Stimulated activated CD8-positive, alpha-beta memory T cell treated with anti-CD3 and anti-CD28 coated beads, Interleukin-15, amount 100 ng/mL, for 24 hours (primary cell): ENCODE measurements at places on chromosomes 2 and 18.

DNA sequence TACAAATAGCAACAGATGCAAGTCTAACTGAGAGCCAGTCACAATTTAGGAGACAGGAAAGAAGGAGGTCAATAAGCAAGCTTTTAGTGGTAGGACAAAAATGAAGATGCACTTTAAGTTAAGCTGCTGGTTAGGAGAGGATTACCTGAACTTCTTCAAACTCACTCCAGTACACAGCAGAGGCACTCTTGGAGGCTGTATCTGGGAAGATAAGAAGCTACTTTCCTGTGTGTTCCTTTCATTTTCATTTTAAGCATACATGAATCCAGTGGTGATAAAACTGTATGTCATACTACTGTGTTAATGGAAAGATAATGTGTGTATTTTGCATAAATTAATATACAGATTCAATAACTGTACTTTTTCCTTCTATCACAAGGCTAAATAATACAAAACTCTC lies 49.6 kb downstream of the HYCC2 start:
- DNase-seq, result no peak

DNA sequence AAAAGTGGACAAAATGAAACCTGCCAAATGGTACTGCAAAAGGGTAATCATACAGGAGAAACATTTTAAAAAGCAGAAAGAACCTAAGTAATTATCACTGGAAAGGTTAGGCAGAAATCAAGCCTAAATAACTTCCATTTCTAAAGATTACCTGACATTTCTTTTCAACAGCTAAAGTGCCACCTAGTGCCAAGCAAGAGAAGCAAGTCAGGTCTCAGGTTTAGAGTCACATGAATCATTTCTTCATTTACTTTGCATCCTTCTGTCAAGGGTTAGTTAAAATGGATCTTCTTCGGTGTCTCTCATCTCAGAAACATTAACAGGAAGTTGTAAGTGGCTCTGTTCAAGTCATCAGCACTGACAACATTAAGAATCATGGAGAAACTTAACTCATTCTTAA lies 90.3 kb downstream of the AKAIN1 start:
- DNase-seq, result no peak

DNA sequence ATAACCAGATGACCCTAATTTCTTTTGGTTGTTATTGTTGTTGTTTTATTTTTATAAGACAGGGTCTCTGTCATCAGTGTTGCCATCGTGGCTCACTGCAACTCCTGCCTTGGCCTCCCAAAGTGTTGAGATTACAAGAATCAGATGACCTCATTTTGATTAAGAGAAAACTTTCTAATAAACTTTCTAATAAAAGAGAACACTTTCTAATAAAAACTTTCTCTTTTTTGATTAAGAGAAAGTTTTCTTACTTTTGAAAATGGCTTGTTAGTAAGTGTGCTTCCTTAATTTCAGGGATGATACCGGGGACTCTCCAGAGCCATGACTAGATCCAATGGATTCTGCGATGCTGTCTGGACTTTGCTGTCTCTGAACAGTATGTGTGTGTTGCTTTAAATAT lies 7.7 kb downstream of the CENPA start:
- DNase-seq, result no peak

DNA sequence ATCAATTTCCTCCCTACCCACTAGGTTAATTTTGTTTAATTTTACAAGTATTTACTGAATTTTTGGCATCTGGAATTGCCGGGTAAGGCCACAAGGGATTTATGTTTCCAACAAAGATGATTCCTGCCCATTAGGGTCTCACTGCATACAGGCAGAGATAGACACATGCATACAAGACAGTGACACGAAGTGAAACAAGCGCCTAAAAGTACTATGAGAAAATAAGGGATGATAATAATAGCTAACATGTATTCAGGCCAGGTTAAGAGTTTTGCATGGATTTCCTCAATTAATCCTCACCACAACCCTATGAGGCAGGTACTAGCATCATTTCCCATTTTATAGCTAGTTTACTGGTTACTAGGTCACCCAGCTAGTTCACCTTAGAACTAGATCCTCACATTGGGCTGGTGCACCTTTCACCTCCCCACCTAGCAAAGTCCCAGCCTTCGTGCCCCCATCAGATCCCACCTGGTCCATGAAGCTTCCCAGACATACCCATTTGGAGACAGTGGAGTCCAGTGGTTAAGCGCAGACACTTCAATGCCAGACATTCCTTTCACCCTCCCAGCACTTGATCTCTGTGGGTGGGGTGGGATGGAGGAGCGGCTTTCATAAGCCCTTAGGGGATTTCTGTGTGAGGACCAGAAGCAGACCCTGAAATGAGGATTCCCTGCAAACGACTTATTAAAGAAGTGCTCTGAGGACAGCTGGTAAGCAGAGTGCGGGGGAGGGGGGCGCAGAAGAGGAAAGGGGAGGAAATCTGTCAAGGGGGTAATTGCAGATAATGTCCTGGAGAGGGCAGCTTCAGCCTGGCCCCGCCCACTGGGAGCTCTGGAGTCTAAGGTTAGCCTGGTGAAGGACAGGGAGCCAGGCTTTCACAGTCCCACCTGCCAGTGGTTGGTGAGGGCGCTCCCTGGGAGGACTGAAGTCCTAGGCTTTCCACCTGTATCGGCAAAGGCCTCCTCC lies 5.8 kb upstream of the DGUOK start:
- no peak for DNase-seq

- no peak for DNase-seq
Observed at GRCh38 chr18:47311585-47311984, 60.1 kb upstream of the SKOR2 start.

DNA sequence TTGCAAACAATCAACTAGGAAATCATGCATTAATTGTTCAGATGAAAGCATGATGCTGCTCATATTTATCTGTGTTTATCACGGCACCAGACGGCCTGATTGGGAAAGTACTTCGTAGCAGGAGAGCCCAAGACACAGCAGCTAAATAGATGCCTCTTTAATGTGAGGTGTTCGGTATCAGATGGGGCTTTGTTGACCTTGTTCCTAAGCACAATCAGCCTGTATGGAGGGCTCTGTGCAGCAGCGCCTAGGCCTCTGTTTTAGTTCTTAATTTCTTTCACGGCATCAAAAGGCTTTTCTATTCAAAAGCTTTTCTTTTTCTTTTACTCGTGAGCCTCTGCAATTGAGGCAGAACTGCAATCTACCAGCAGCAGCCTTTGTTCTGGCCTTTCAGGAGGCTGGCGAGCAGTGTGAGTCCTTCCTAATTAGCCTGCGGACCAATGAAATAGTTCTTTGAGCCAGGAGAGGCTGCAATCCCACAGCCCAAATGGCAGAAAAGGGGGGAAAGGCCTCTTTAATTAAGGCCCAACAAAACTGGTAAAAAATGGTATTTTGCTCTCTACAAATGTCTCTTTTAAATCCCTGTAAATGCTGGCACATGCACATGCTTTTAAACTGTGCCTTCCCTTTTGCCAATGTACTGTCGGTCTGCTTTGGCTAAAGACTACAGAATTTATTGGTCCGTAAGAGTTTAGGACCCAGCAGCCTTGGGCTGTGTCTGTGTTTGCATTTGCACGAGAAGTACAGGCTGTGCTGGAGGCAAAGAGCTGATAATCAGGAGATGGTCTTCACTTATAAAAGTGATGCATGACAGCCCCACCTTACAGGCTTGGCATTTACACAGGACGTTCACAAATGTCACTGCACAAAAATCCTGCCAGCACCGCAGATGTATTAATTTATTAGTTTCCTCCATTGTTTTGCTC lies 159.6 kb downstream of the RND3 start:
- no peak for DNase-seq

DNA sequence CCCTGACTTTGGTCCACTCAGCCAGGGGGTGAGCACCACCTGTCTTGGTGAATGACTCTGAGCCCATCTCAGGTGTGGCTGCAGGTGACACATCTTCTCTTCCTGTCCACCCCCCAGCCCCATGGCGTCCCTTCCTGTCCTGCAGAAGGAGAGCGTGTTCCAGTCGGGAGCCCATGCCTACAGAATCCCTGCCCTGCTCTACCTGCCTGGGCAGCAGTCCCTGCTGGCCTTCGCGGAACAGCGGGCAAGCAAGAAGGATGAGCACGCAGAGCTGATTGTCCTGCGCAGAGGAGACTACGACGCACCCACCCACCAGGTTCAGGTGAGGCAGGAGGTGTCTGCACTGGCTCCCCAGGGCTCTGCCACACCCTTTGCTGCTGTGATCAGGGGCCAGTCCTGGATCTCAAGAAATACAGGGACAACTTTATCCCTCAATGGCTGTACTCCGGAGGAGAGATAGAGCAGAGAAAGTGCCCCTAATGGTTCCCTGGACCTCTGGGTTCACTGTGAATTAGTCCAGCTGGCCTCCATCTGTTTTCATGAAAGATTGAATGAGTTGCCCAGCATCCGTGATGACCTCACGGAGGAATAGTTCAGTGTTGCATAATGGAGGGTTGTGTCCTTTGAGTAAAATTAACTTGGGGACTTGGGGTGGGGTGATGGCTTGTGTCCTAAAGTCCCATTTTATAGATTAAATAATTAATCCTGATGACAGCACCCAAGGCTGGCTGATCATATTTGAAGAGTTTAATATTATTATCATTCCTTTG lies at the start of gene NEU2:
NEU2 (plus strand) TSS at position 122 of the 770 bp plus-strand sequence; CDS start at position 122, 0 bp downstream.
- no peak for DNase-seq

GRCh38 chr18:45569566-45570275 lies 45.6 kb upstream of the SLC14A2 start:
- no peak for DNase-seq

GRCh38 chr2:15588329-15588919 lies 3.2 kb upstream of the DDX1 start:
- no peak for DNase-seq

- DNase-seq, result no peak
Observed at GRCh38 chr2:159558479-159558878, 57.9 kb downstream of the BAZ2B start.

DNA sequence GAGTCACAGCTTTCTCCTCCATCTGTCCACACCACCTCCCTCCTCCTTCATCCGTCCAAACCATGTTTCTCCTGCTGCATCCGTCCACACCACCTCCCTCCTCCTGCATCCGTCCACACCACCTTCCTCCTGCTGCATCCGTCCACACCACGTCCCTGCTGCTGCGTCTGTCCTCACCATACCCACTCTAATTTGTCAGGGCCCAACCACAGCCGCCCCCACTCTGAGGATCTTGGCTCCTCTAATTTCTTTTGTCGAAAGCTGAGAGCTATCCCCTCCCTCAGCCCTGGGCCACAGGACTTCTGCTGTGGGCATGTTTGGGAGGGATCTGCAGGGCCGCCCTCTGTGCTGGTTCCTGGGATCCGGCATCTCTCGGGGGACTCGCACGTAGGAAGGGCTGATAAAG lies 67.4 kb downstream of the TPO start:
- no peak for DNase-seq

DNA sequence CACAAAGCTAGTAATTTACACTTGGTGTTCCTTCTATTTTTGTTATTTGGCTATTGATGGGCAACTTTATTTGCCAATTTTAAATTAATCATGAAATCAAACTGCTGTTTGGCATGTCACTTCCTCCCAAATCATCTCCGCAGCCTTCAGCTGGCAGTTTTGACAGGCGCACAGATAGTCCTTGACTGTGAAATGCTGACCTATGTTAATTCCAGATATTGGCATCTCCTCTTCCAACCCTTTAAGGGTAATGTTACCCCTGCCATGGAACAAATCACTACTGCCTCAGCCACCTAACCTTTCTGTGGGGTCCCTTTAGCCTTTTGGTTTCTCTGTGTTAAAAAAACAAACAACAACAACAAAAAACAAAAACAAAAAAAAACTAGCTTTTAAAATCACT lies 182.4 kb upstream of the TANK start:
- DNase-seq, result no peak

GRCh38 chr2:126719833-126720351 lies 63.9 kb downstream of the GYPC start:
- no peak for DNase-seq

GRCh38 chr2:238591732-238592131 lies 165.0 kb downstream of the ASB1 start:
- no peak for DNase-seq

DNA sequence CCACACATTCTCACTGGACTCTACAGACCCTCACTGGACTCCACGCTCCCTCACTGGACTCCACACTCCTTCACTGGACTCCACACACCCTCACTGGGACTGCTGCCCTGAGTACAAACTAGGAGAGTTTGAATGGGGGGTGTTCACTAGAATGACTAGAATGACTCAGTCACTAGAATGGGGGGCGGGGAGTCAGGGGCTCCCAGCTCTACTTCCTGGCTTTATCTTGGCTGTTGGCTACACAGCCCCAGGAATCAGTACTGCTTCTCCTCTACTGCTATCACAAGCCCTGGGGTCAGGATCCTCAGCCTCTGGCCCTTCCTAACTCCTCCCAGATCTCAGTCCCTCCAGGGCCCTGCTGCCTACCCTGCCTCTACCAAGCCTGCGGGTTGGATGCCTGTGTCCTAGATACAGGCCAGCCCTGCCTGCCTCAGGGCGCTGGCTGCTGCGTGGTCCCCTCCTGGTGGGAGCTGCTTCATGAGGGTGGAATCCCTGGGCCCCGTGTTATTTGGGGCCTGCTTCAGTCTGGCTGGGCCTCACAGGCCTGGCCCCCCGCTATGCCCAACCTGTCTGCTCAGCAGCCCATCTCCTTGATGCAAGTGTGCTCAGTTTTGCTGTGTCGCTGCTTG lies 7.8 kb downstream of the PTMA start:
- DNase-seq, result no peak
